ENCODE measurements at places on chromosomes 16 and 17.

- no peak for DNase-seq
Observed at GRCh38 chr17:83115202-83115651, 35.8 kb downstream of the METRNL start.

DNA sequence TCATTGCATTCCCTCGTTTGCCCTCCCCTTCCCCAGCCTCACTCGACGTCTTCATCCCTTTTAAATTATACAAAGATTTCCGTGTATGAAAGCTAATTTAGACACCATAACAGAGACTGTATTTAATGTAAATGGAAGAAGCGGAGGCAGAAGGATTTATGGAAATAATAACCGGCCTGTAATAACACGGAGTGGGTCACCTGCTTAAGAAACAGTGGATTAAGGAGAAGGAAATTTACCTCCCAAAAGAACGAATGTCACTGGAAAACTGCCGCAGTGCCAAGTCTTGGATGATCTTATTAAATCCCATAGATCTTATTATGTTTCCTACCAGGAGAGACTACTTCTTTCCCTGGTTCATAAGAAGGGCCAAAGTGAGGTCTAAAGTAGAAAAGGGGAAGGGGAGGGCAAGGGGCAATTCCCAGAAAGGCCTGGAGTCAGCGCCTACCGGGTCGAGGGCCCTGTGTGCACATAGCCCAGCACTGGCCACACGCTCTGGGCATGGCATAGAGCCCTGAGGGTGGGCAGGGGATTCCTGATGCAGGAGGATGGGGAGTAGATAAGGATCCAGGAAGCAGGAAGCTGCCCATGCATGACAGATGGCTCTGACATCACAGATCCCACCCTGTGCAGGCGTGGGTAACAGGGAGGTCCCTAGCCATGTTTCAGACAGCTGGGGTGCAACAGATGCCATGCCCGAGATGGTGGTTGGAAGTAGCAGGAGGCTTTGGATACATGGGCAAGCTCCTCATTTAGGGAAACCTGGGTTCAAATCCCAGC lies 56.2 kb upstream of the RPL38 start:
- no peak for DNase-seq

GRCh38 chr16:19613834-19614233 lies 58.3 kb downstream of the VPS35L start:
- DNase-seq: no peak

- no peak for DNase-seq
Observed at GRCh38 chr16:10870137-10870776, 6.7 kb upstream of the CIITA start.

GRCh38 chr16:3182608-3183444 lies 5.2 kb upstream of the OR1F1 start:
- DNase-seq: no peak

DNA sequence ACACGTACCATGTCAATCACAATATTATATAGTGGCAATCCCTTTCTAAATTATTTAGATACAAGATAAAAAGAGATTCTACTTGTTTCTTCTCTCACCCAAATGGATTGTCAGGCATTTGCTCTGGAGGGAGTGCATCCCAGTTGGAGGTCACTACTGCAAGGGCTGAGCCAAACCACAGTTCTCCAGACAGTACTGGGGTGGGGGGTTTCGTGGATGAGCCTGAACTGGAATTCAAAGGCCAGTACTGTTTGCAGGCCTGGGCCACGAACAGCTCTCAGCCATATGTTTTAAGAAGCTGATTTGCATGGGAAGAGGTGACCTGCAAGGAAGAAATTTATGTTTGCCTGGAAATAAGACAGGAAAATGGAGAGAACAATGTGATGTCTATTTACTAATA lies 314.9 kb downstream of the PMP22 start:
- DNase-seq: no peak

GRCh38 chr17:9018726-9019125 lies 2.6 kb upstream of the NTN1 start:
- DNase-seq: no peak

DNA sequence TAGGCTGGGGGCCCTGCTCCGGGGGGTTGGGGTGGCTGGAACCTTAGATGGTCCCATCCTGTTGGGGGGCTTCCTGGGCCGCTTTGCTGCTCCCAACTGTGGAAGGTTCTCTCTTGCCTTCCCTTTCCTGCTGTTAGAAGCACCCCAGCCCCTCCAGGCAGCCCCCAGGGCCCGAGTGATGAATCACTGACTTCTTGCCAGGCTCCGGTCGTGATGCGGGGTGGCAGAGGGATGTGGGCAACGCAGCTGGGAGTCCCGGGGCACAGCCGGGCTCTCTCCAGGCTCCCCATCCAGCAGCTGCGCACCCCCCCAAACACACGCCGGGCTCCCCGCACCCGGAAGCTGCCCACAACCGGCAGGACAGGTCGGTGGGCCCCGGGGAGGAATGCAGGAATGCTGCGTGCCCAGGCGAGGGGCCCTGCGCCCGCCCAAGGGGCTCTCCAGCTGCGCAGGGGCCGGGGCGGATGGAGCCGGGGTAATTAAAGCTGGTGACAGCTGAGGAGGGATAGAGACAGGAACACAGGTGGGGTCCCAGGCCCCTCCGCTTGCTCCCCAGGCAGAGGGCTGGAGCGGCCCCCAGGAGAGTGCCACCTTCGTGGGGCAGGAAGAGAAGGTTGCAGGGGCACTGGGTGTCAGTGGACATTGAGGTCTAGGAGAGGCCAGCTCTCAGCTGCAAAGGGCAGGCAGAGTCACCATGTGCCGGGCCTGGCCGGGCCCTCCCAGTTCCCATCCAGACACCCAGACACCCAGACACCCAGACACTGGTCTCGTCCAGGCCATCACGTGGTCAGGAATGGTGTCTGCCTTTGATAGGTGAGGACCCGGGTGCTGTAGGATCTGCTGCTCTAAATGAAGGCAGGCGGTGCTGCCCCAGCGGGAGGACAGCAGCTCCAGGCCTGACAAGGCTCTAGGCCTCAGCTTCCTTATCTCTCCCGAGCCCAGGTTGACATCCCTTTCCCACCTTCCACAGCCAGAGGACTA lies 15.0 kb upstream of the SLC38A10 start:
- DNase-seq: no peak

- DNase-seq: no peak
Observed at GRCh38 chr17:57550016-57550415, 195.1 kb downstream of the CCDC182 start.

DNA sequence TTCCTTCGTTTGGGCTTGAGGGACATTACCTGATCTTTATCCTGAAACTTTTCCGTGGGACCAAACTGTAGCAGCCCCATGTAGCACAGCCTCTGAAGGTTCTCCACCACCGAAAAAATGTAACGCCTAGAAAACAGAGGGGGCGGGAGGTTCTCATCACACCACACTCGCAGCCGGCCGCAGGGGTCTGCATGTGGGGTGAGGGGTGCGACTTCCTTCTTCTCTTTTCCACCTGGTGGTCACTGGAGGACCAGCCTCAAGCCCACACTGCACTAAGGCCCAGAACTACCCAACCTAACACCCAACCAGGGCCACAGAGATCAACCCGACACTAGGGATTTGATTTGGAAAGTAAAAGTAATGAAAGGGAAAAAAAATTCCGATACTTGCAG lies 57.1 kb downstream of the GTF3C1 start:
- DNase-seq: no peak

DNA sequence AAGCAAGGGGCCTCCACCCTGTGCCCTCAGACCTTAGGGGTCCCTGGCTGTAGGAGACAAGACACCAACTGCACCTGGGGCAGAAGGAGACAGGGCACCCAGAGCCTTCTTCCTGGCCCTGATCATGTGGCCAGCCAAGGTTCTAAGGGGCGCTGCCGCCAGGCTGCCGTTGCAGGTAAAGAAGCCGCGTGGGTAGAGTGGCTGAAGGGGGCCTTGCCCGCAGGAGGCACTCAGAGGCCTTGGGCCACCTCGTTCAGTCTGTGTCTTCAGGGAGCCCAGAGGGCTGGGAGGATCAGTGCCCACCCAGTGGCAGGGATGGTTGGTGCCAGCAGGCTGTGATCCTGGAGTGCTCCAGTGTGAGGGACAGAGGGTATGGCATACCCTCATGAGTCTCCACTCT lies 1.6 kb upstream of the AATK start:
- no peak for DNase-seq

- DNase-seq: no peak
Observed at GRCh38 chr17:74514632-74515334, 16.5 kb downstream of the CD300LB start.

DNA sequence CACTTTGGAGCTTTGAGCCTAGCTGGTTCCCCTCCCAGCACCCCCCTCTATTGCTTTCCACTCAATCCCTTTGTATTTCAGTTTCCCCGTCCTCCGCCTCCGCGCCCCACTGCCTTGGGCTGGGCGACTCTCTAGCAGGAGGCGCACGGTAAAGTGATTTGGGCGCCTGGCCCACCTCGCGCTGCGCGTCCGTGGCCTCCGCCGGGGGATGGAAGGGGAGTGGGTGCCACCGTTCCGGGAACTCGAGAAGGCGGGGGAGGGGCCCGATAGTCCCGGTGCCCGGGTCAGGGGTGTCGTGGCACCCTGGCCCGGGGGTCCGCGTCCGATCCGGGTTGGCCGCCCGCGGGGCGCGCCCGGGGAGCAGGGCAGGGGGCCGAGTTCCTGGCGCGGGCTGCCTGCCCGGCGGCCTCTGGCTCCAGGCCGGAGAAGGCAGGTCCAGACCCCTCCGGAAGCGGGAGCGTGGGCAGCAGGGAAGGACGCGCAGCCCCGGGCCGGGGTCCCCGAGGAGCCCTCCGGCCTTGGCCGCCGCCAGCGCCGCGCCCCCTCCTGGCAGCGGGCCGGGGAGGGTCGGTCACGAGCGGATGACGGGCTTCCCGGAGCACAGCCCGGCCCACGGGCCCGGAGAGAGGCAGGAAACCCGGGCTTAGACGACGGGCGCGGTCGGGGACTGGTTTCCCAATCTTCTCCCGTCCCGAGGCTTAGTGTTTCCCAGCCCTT lies 15.8 kb downstream of the MEOX1 start:
- no peak for DNase-seq

- no peak for DNase-seq
Observed at GRCh38 chr17:7293159-7293558, 1.3 kb downstream of the YBX2 start.

DNA sequence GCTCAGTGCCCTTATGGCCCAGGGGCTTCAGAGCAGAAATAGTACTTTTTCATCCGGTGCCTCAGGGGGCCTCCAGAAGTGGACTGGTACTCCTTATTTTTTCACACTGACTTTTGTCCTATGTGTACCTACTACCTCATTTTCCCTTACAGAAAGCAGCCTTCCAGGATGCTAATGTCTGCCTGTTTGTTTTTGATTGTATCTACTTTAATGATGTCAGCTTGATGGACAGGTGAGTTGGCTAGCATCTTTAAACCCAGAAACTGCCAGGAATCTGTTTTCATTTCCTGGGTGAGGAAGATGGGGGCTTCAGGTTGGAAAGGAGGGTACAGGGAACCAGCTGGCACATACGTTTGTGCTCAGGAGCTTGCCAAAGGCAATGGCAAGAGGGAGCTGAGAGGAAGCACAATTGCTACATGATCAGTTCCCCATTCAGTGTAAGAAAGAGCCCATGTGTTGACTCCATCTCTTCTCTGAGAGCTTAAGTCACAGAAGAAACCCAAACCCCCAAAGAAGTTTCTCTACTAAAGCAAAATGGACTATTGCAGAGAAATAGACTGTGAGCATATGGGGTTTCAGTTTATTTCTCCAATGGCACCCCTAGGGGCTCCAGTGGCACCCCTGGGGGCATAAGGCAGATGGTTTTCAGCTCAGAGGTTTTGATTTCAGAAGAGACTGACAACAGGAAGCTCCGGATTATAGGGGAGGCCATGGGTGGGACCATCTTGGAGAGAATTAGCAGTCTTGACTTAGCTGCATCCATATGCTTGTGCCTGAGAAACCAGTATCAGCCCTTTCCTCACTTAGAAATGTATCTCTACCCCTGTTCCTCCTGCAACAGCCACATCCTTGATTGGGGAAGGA lies 16.3 kb downstream of the LIG3 start:
- DNase-seq: no peak

GRCh38 chr16:27199736-27200135 lies 3.6 kb upstream of the KDM8 start:
- no peak for DNase-seq

DNA sequence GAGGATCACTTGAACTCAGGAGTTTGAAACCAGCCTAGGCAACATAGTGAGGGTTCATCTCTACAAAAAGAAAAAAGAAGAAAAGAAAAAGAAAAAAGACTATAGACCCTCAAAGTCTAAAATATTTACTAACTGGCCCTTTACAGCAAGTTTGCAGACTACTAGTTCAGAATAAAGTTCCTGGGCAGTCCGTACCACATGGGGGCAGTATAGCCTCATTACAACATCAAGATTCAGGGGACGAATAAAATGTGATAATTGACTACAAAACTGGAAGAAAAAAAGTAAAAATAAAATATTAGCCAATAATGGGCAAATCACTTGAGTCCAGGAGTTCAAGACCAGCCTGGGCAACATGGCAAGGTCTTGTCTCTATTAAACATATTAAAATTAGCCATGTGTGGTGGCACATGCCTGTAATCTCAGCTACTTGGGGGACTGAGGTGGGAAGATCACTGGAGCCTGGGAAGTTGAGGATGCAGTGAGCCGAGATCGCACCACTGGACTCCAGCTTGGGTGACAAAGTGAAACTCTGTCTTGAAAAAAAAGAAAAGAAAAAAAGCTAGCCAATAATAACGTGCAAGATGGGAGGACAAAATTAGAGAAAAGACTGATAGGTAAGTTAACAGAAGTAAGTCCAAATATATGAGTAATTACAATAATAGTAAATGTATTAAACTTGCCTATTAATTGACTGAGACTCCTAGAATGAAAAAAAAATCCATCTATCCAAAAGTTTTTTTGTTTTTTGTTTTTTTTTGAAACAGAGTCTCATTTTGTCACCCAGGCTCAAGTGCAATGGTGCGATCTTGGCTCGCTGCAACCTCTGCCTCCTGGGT lies 129.4 kb upstream of the SEC14L1 start:
- DNase-seq: no peak

DNA sequence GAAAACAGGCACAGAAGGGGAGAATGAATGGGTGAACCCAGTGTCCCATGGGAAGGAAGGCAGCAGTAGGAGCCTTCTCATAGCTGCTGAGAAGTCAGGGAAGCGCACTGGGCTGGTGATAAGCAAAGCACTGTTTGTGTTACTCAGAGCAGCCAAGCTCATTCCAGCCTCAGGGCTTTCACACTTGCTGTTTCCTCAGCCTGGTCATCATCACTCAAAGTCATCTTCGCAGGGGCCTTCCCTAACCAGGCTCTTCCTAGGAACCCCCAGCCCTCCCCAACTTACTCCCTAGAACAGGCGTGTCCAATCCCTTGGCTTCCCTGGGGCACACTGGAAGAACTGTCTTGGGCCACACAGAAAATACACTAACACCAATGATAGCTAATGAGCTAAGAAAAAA lies 32.1 kb upstream of the LONP2 start:
- DNase-seq: no peak

- no peak for DNase-seq
Observed at GRCh38 chr16:11621920-11622651, 35.4 kb upstream of the LITAF start.

Measured in BJ (cell line).